Activated T-helper 17 cell treated with anti-CD3 and anti-CD28 coated beads, Interleukin-2, amount 50 U/mL, for 72 hours (primary cell): ENCODE measurements at places on chromosomes 13 and 19. TPM values are rescaled to one million over a fixed set of nuclear protein-coding genes. Genes with fewer than 3 reads are reported as not detected.

- no peak for ATAC-seq
Observed at GRCh38 chr13:30477346-30478195, 11.8 kb upstream of the HMGB1 start.

DNA sequence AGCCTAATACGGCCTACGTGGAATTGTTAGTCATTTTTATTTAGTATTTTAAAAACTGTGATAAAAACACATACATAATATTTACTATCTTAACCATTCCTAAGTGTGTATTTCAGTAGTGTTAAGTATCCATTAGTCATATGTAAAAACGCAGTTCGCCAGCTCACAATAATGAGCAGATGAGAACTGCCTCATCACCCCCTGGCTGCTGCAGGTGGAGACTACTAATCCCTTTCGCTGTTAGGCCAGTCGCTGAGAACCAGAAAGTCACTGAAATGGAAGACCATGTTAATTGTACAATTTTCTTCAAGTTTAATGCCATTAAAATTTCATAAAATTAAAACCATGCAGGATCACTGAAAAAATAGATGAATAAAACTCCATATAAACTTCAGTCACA lies 1.6 kb downstream of the ESD start:
- ATAC-seq, result no peak

GRCh38 chr19:6287269-6287885 lies 7.6 kb upstream of the MLLT1 start:
- no peak for ATAC-seq

GRCh38 chr13:111031531-111031961 lies 83.6 kb upstream of the ARHGEF7 start:
- peak; percentile 88 for ATAC-seq

DNA sequence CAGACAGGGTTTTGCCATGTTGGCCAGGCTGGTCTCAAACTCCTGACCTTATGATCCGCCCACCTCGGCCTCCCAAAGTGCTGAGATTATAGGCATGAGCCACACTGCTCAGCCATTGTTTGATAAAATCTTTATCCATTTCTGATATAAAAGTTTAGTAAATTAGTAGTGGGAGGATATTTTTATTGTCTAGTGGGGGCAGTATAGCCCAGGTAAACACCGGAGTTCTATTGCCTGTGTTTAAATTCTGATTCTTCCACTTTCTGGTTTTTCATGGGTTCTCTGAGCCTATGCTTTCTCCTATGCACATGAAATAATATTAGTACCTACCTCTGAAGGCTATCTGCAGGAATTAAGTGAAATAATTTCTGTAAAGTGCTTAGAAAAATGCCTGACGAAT lies 20.1 kb upstream of the ARHGEF18 start:
- no peak for ATAC-seq

OLFM2 gene
- total RNA-seq, result 1.6 TPM
